ENCODE measurements at places on chromosomes 11 and 22.

DNA sequence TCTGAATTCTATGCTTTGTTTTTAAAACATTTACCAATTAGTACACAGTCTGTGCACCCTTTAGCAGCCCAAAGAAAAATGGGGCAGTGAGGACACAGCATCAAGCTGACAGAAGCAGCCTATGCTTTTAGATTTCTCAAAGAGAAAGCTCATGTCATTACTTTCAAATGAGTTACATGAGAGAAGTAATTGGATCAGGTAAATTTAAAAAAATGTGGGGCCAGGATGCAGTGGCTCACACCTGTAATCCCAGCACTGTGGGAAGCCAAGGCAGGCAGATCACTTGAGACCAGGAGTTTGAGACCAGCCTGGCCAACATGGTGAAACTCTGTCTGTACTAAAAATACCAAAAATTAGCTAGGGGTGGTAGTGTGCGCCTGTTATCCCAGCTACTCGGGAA, 57.7 kb downstream of the APOL5 start:
- no peak for DNase-seq

DNA sequence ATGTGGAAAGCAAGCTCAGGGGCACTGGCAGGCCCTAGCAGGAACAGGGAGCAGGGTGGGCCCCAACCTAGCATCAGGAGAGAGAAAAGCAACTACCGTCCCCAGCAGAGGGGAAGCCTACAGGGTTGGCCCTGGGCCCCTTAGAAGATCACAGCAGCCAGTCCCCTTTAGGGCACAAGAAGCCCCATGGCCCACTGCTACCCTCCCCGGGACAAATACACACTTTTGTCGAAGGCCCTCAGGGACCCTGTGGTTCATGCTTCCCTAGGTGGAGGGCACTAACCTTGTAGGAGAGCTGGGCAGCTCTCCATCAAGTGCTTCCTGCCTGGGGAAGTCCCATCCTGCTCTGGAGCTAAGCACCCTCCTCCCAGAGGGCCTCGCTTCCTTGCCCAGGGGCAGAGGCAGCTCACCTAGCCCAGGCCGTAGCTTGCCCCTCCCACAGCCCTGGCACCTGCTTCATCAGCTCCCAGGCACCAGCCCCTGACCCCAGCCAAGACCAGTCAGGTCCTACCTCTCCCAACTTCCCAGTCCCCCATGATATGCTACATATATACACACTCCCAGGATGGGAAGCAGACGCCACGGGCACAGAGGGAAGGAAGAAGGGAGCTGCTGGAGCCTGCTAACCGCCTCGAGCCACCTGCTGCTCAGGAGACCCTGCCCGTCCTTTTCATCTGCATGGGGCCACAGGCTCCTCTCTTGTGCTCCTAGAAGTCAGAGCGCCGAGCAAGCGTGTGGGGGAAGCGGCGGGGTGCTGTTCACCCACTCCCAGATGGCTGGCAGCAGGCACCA, 20.1 kb downstream of the SUN2 start:
- no peak for DNase-seq

DNA sequence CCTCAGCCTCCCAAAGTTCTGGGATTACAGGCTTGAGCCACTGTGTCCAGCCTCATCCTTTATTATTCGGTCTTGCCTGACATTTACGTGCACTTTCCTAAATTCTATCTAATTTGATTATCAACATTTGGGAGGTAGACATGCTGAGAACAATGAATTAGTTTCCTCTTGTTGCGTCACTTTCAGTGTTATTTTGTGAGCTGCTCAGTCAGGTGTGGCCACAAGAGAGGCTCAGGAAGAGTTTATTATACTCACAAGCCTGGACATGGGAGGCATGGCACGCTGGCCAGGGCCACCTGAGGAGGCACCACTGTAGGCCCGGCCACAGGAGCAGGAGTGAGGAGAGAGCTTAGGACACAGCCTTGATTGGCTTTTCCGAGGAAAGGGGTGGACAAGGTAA, 59.7 kb upstream of the RBFOX2 start:
- DNase-seq: no peak

GRCh38 chr11:68686486-68686885, 2.1 kb downstream of the GAL start:
- DNase-seq: no peak

DNA sequence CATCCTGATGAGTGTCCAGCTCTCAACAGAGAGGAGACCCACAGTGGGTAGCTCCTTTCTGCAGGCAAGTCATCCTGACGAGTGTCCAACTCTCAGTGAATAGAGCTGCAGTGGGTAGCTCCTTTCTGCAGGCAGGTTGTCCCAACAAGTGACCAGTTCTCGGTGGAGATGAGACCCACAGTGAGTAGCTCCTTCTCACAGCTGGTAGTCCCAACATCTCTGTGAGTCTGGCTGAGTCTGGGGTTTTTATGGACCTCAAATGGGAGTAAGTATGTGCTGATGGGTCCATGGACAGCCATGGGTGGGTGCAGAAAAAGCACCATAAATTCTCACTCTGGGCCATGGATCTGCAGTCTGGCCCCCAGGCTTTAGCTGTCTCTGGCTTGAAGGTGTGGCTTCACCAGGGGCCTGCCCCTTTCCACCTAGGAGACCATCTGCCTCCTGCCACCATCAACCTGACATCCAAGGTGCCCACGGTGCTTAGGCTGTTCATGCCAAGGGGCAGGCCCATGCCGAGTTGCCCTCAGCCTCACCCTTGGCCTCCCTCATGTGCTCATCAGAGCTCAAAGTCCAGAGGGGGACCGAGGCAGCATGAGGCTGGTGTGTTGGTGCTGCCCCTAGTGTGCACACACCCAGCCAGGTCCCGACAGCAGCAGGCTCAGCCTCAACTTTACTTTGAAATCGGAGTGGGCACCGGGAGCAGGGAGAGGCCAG, 15.3 kb downstream of the NPAT start:
- no peak for DNase-seq

DNA sequence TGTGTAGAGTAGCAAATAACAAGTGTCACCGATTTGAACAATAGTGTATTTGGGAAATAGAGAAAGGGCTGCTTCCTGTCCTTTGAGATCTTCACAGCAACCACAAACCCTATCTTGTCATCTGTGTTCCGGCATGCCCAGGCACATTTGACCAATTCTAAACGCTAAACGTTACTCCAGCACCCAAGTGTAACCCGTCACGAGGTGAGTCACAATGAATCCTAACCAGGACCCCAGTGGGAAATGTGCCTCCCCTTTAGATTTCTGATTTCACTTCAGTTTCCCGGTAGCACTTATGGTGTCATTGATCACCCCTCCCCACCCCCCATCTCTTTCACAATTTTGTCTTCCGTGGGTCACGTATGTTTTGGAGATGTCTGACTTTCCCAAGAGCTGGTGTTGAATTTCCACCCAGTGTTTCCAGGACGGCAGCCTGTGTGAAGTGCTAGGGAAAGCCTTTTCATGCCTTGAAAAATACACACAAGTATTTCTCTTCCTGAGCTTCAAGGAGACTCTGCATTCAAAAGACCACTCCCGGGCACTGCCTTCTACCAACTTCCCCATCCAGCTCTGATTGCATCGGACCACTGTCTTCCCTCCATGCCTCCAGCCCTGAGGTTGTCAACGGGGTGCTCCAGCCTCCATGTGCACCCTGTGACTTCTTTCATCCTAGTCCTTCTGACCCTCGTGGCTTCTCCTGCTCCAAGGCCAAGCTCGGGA, 10.5 kb upstream of the C11orf24 start:
- peak; percentile 58 for DNase-seq

DNA sequence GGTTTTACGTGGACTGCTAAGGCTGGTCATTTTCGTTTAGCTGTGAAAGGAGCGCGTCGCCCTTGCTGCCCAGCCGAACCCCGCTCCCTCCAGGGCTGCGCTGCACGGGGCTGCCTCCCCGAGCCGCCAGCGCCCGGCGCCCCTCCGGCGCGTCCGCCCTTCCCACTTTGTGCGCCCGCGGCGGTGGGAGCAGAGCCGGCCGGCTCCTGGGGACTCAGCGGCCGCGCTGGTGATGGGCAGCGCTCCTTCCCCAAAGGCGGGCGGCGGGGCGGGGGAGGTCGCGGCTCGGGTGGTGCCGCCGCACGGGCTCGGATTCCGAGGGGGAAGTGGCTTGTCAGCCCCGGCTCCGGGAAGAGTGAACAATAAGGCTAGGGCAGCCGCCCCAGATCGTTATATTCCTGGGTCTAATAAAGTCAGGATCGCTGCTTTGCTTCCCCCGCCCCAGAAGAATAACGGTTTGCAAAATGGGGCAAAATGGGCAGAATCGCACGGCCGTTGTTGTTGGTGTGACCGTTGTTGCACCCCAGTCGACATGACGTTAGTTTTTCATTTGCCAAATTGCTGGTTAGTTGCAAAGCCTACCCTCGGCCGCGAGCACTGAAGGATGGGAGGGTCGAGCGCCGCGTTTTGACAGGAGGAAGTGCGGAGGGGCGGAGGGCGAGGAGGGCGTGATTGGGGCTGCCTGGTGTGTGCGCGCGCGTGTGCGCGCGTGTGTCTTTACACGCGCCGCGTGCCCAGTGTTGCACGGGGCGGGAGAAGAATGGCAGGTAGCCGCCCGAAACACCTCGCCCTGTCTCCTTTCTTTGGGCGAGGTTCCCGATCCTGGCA, 745 bp downstream of the NCAM1 start:
- DNase-seq: peak; percentile 14

GRCh38 chr11:96964661-96965060, 574.8 kb downstream of the JRKL start:
- DNase-seq: no peak

GRCh38 chr11:103636232-103636631, 400.2 kb upstream of the DDI1 start:
- DNase-seq: no peak

GRCh38 chr22:47854680-47855079, 1092.2 kb downstream of the TBC1D22A start:
- DNase-seq: no peak

DNA sequence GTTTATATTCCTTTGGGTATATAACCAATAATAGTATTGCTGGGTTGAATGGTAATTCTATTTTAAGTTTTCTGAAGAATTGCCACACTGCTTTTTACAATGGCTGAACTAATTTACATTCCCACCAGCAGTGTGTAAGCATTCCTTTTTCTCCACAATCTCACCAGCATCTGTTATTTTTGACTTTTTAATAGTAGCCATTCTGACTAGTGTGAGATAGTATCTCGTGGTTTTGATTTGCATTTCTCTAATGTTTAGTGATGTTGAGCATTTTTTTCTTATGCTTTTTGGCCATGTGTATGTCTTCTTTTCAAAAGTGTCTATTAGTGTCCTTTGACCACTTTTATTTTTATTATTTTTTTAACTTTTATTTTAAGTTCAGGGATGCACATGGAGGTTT, 275.3 kb downstream of the METTL15 start:
- DNase-seq: no peak

DNA sequence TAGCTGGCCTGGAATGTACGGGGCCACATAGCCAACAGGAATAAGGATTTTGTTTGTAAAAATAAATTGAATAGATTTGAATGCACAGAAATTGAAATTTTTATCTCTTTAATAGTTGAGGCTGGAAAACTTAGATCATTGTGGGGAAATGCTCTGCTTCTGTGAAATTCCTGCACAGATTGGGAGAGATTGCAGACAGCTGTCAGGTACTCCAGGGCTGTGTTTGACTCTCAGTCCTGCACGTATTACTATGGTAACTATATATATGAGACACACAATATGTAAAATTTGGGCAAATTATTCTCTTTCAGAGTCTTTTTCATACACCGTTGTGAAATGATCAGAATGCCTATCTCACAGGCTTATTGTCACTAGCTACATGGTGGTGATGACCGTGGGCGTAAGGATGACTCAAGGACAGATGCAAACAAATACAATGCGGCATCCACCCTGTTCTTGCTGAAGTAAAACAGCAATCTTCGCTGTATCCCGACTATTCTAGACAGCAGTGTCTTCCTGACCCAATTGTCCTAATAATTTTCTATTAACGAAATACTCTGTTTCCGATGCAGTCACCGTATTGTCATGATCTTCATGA, 79.4 kb downstream of the ZC3H12C start:
- no peak for DNase-seq

DNA sequence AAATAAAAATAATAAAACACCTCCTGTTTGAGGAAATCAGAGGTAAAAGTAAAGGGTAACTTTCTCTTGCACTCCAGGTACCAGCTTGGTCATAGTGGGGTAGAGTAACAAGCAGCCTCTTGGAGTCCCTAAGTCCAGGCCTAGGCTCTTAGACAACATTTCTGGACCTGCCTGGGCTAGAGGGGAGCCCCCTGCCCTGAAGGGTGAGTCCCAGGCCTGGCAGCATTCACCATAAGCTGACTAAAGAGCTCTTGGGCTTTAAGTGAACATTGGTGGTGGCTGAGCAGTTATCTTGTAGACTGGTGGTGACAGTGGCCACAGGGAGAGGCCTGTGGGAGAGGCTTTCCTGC, 18.6 kb upstream of the OR56A3 start:
- DNase-seq: no peak

DNA sequence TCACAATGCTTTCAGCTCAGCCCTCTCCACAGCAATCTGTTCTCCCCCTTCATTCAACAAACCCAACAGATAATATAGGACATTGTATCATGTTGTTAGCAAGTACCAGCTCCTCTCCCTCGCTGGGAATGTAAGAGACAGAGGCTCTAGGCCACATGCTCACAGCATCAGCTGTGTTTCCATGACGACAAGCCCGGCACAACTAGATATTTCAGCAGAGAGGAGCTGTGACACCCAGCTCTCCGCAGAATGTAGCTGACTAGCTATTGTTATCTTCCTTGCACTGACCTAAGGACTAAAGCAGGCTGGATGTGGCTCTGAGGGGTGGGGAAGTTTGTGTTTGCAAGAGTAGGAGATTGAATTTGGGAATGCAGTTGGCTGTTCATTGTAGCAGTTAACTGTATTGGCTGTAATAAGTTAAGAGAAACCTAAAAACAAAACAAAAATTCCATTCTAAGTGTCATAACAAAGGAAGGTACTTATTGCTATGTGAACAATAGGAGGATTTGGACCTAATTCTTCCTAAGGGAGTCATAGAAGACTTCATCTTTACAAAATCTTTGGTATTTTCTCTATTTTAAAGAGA, 28.0 kb upstream of the RRAS2 start:
- DNase-seq: no peak

- DNase-seq: no peak
Measured at GRCh38 chr22:20588843-20589581, 81.6 kb downstream of the MED15 start.

- DNase-seq: no peak
Measured at GRCh38 chr11:14362611-14363010, 3.6 kb upstream of the RRAS2 start.

DNA sequence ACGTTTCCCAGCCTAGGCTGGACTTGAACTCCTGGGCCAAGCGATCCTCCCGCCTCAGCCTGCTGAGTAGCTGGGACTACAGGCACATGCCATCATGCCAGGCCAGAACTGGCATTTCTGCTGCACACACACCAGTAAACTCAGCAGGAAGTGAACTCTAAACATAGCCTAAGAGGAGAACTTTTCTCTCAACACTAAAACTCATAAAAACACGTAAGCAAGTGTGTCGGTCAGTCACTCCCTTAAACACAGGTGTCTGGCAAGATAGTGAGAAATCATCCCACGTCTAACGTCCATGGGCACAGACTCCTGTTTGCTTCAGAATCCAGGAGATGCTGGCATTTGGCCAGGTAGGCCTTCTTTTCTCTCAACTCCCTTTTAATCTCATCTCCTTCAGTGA, 104.8 kb downstream of the RPL27A start:
- DNase-seq: no peak

- no peak for DNase-seq
Measured at GRCh38 chr11:65895482-65895981, 4.7 kb downstream of the FOSL1 start.
